ENCODE measurements at places on chromosomes 7 and 10. TPM values are rescaled to one million over a fixed set of nuclear protein-coding genes. Genes with fewer than 3 reads are reported as not detected.

Gene ATRNL1
- 17.1 TPM for total RNA-seq

Gene SAP25
- 3.0 TPM for total RNA-seq

Gene PTPRN2
- total RNA-seq = 1.1 TPM

Gene JAKMIP3
- total RNA-seq = 1.5 TPM

Gene SPDYE1
- not detected for total RNA-seq

Gene KEL
- total RNA-seq = 0.44 TPM

Gene AMZ1
- total RNA-seq = 0.57 TPM

Gene CYP2C9
- total RNA-seq = 0.41 TPM

Gene SUGCT
- 3.1 TPM for total RNA-seq

Gene LLCFC1
- not detected for total RNA-seq

Gene MCM10
- total RNA-seq = 22.8 TPM

Gene ATP5MK
- 694 TPM for total RNA-seq

Gene HOXA2
- total RNA-seq = 2.9 TPM

Gene OR2F2
- not detected for total RNA-seq

Measured in Panc1 (cell line).